Inflammatory macrophage treated with lipopolysaccharide for 4 hours (primary cell): ENCODE measurements at places on chromosomes 11 and 22.

GRCh38 chr11:1234771-1235305 is 12.0 kb downstream of the MUC5B start:
- DNase-seq, result no peak

DNA sequence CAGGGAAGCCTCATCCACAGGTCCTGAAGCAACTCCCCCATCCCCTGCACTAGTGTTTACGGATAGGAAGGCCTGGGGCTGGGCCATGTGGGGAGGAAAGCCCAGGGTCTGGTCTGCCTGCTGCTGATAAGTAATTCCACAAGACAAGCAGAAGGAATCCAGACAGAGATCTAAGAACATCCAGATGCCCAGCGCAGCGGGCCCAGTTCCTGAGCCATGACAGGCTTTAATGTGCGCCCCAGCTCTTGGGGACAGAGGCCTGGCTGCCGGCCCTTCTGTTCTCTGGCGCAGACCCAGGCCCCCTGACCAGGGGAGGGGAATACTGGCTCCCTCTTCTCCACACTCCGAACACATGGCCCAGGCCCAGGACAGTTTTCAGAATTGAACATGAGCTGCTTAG is 28.8 kb upstream of the ETS1 start:
- no peak for DNase-seq

DNA sequence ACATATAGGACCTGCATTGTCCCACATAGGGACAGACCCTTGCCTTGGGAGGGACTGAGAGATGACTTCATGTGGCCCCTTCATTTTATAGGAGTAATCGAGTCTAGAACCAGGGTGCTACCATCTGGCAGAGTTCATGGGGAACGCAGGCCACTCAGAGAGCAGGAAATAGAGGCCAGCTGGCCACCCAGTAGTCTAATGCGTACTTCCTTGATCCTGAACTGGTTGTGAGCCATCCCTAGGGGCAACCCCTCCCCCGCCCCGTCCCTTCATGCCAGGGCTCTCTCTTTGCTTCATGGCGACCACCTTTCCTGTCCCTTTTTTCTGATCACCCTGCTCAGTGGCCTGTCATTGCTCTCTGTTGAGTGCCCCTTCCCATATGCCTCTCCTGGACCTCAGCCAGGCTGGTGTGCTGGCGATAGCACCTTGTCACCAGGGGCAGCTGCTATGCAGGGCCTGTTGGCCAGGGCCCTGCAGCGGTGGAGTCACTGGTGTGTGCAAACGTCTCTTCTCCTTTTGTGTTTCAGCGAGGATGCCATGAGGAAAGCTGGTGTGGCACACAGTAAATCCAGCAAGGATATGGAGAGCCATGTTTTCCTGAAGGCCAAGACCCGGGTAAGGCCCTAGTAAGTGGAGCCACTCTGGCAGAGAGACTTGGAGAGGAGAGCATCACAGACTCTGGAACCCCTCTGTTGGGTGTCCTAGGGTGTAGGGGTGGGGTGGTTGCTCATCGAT is 29.3 kb downstream of the MED15 start:
- no peak for DNase-seq

DNA sequence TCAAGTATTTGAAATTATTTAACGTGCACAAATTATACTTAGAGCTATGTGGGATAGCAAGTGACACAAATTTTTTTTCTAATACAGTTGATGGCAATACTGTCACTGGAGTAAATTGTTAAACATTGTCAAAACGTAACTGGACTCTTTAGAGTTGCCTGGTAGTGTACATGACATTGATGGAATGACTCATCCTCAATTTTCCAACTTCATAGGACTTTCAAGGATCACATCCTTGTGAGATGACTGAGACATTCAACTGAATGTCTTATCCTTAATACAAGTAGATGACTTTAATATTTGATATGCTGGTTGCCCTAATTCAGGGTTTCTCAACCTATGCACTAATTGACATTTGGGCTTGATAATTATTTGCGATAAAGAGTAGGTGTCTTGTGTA is 310.0 kb downstream of the SWAP70 start:
- DNase-seq, result no peak

- no peak for DNase-seq
These were observed 11.8 kb downstream of the DGCR8 start for GRCh38 chr22:20091690-20092476.

- DNase-seq, result no peak
These were observed 20.8 kb downstream of the KCNE3 start for GRCh38 chr11:74446532-74446938.

DNA sequence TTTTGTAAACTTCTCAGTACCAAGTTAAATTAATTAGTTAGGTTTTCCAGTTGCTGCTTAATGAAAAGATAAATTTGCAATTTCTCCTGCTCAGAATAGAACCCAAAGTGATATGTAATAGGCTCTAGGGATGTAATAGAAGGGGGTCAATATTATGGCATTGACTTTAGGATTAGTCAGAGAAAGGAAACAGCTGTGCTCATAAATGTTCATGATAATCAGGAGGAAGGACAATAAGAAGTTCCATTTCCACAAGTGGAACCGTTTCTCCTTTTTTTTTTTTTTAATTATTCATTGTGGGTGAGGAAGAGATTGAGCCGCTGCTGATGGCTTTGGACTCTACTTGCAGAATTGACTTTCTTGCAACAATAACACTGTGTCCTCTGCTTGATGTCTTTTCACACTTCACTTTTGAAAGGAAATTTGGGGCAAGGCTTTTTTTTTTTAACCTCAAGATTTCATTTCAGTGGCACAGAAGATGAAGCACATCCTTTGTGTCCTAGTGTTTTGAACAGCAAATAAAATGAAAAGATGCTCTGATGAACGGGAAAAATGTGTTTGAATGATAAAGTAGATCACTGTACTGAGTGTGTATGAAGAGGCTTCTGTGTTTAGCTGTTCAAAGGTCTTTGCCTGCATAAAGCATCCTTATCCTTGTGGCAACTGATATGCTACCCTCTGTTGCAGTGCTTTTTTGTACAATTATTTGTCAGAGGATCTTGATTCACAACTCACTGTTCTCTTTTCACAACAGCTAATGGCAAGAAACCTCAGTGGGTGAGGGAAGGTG is 62.4 kb downstream of the GAS2 start:
- DNase-seq, result no peak

DNA sequence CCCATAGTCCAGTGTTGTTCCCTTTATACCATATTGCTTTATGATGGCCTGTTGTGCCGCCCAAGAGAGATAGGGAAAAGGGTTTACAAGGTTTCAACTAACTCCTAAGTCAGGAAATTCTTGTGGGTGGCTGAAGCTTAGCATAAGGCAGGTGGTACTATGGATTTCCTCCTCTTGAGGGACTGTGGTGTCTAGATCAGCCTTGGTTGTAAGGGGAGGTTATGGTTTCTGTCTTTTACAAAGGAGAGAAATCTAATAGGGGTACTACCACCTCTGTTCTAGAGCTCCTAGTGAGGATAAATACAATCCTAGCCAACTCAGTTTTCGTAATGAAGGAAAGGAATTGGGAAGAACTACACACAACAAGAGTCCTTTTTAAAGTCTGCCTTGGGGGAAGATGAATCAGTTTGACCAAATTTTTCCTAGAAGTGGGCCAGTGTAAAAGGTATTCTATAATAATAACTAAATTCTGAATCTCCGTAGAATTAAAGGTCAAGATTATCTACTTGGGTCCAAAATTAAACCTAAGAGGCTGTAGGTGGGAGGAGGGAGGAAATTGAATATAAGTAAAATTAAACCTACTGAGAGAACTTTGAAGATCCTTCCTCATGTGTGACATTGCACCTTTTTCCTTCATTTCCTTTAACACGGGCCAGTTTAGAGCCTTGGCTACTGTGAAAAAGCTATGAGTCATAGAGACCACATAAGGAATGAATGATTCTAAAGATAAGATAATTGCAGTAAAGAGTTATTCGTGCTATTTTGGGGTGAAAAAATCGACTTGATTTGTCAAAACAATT is 17.2 kb downstream of the DLAT start:
- no peak for DNase-seq

GRCh38 chr11:45301537-45302246 is 15.6 kb upstream of the SYT13 start:
- no peak for DNase-seq

- no peak for DNase-seq
These were observed 21.6 kb downstream of the TUG1 start for GRCh38 chr22:30990690-30991089.

DNA sequence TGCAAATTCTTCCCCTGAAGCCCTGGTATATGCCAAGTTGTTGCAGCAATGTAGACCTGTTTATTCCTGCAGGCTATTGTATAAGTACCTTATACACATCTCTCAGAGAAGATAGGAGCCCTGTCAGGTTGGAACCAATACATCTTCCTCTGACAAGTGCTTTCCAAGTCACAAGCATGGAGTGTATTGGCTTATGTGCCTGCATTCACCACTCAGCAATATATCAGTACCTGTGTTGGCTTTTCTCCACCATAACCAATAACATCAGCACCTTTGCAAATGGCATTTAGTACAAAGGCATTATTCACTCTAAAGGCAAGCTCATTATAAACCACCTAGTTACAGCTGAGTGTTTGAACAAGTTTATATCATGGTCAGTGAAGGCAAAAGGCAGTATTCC is 611.7 kb upstream of the CNTN5 start:
- DNase-seq, result no peak

- no peak for DNase-seq
These were observed 18.9 kb downstream of the CAT start for GRCh38 chr11:34457607-34458006.

GRCh38 chr11:119907122-119907851 is 178.3 kb upstream of the NECTIN1 start:
- DNase-seq, result no peak

DNA sequence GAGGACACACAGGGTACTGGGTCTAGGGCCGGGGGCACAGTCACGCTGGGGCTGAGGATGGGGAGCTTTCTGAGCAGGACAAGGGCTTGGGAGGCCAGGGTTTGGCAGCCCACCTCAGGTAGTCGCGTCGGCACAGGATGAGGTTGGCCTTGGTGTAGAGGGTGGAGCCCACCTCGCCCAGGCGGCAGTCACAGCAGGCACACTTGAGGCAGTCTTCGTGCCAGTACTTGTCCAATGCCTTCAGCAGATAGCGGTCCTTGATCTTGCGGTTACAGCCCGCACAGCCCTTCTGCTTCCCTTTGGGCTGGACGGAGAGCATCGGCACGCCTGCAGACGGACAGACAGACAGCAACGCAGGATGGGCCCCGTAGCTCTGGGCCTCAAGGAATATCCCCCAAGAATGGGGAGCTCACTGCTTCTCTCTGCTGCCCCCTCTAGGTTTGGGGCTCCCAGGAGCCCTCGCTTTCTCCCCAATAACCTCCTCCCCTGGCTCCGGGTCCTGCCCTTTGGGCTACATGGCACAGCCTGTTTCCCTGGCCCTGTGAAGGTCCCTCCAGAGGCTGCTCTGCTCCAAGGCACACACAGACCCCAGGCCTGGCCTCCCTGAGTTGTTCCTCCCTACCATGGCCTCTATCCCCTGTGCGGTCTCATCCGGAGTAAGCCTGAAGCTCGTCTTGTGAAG is 33.4 kb downstream of the LMO1 start:
- DNase-seq, result no peak

DNA sequence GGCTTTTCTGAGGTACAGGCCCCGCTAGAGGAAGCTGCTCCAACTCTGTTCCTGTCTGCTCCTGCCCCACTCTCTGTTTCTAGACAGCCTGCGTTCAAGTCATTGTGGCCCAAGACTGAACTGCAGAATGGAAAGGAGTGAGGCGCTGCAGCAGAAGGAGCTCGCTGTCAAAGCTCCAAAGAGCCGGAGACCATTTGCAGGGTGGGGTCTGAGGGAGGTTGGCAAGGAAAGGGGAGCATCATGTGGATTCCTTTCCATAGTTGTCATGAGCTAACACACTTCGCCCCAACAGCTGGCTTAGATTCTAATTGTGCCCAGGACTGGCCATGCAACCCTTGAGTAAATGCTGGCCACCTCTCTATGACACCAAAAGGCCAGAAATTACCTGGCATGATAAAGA is 18.8 kb downstream of the APOL4 start:
- no peak for DNase-seq

DNA sequence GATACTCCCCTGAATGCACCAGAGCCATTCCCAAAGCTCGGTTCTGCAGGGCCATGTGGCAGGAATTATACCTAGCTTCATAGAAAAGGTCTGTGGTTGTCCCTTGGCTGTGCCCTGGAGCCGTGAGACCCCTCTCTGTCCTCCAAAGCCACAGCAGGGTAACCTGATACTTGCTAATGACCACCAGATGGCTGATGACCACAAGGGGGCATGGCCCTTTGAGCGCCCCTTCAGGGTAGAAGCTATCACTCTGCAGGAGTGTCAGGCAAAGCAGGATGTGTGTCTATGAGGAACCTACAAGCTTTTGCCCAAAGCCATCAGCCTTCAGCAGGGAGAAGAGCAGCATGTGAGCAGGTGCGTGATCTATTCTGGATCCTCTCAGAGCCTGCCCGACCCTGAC is 95.3 kb downstream of the NTM start:
- no peak for DNase-seq

DNA sequence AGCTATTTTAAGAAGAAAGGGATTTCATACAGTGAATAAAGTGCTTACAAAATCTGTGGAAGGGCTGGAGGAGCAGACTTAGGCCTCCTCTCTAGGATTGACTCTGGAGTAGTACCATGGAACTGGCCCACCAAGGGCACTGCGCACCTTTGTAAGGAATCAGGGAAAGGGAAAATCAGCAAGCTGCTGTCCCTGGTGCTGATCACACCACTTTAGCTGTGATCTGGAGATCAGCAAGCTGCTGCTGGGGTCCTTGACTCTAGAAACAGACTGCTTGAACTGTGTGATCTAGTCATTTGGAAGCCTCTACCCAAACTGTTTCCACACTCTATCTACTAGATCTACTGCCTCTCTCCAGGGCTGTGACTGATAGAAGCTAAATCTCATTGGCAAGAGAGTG is 18.4 kb upstream of the TECTA start:
- DNase-seq, result no peak

DNA sequence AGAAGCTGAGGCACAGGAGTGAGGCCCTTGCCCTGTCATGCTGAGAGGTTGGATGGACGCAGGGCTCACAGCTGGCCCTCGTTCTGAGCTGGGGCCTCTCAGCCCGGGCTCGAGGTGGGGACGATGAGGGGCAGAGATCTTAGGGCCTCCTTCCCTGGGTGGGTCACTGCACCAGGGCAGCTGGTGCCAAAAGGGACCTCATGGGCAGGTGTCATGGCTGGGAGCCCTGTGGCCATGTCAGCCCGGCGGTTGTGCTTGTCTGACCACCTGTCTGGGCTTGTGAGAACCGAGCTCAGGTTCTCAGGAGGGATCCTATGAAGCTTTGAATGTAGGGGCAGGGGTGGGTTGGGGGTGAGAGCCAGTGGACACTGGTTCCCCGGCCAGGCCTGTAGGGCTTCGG is 1.8 kb upstream of the MUC6 start:
- DNase-seq, result no peak

- DNase-seq, result no peak
These were observed 191.2 kb downstream of the CWF19L2 start for GRCh38 chr11:107266455-107266854.

DNA sequence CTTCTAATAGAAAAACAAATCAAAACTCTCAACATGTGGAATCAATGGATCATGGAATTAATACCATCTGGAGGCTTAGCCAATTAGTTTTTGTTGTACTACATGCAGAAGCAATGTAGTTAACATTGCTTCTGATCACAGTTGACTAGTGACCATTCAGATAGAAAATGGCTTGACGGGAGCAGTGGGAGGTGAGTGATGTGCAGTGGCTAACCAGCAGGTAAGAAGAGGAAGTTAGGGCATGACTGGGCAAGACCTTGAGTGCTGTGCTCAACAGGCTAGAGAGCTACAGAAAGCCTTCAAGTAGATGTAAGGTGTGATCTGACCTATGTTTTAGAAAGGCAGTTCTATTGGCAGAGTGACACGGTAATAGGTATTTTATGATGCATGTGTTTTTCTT is 60.7 kb upstream of the ALKBH3 start:
- no peak for DNase-seq

GRCh38 chr22:18033204-18033998 is 9.0 kb upstream of the MICAL3 start:
- DNase-seq, result no peak

GRCh38 chr22:24485170-24485569 is 10.0 kb upstream of the UPB1 start:
- no peak for DNase-seq
